NCI-H2227 treated with DMSO at 0.1 percent for 48 hours (cell line): ENCODE measurements at places on chromosomes 3 and 15.
A peak's percentile ranks its signal among the peaks of the same experiment; 100 is the strongest.

GRCh38 chr15:49864251-49864650 is 243.4 kb downstream of the DTWD1 start:
- no peak for DNase-seq

DNA sequence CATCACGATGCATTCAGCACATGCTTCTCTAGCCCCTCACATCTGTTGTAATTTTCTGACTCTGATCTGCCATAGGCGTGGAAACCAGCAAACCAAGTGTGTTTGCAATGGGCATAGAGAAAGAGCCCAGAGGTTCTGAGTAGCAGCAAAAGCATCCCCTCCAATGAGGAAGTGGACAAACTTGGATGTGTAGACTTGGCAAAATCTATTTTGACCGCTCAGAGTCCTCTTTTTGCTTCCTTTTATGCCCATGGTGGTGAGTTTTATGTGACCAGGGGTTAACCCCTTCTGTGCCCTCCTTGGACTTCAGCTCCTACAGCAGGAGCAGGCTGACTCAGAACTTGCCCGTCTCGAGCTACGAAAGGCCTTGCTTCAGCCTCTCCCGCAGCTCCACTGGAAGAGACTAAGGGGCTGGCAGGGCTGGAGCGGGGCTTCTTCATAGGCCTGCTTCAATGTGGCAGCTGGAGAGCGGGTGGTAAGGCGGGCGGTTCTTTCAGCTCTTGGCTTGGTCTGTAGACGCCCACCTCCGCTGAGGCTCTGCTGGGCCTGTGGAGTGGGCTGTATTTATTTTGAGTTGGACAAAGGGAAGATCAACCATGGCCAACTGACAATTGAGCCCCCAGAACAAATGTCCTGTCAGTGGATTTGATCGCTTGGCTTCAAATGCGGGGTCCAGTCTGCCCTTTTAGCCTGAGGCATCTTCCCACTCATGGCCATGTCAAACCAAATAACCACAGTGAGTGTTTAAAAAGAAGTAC is 6.5 kb upstream of the ETV5 start:
- no peak for DNase-seq

DNA sequence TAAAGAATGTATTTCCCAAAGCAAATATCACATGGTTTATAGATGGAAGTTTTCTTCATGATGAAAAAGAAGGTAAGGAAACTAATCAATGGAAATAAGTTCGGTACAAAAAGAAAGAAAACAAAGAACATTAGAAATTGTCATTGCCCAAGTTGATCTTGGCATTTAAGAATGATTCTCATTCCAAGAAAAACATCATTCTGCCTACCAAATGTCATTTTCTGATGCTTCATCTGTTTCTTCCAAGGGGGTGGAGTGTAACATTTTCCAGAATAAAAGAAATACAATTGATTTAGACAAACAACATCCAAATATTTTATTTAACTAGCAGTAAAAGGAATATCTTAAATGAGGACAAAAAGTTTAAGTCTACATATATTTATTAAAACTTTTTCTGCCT is 3.0 kb upstream of the ZBED2 start:
- DNase-seq, result no peak

DNA sequence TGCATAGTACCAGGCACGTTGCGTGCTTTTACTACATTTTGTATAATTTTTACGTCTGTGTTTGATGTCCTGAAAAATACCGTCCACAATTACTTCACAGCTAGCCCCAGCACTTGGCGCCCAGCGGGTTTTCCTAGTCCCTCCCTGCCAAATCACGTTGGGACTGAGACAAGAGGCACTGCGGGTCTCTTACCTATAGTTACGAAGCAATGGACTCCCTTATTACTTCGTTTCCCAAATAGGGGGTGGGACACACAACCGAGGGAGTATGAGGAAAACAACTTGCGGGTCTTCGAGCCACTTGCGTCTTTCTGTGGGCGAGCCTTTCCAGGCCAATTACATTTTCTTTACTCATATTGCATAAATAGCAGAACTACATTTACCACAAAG is 620 bp upstream of the CMSS1 start:
- no peak for DNase-seq

GRCh38 chr15:48876057-48876456 is 1.9 kb upstream of the EID1 start:
- DNase-seq, result no peak

- no peak for DNase-seq
These were observed 1111.2 kb downstream of the TUSC7 start for GRCh38 chr3:117820658-117821299.

- DNase-seq, result no peak
These were observed 105.7 kb downstream of the APBA2 start for GRCh38 chr15:28991236-28992171.

DNA sequence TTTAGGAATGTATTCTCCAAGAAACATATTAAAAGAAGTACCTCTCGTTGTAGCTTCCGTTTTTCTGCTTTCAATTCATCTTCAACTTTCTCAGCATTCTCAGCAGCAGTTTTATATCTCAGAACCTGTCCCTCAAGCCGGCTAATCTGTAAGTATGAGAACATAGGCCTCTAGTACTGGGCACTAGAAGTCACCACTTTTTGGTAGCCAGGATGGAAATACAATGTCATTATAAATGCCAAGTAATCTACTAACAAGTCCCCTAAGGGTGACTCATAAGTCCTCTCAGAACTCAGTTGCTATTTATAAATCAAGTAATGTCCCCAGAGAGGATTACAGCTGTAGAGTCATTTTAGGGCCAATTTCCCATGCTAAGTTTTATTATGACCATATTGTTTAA is 61.1 kb downstream of the MLH1 start:
- DNase-seq, result no peak

- DNase-seq, result no peak
These were observed 20.4 kb upstream of the DENND4A start for GRCh38 chr15:65812467-65812866.

DNA sequence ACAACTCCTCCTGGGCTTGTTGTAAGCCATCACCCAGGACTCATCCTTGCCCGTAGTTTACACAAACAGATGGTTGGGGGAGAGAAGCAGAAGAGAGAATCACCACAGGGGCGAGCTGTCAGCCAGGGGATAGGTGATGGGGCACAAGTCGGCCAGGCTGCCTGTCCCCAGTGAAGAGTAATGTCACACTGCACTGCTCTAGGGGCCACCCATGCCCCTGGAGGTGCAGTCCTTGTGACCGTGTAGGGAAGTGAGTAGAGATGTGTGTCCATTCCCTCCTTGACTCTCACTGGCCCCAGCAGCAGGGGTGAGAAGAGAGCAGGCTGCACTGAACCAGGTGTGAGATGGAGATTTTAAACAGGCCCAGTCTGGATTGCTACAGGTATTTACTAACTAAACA is 17.1 kb upstream of the PRSS50 start:
- no peak for DNase-seq

DNA sequence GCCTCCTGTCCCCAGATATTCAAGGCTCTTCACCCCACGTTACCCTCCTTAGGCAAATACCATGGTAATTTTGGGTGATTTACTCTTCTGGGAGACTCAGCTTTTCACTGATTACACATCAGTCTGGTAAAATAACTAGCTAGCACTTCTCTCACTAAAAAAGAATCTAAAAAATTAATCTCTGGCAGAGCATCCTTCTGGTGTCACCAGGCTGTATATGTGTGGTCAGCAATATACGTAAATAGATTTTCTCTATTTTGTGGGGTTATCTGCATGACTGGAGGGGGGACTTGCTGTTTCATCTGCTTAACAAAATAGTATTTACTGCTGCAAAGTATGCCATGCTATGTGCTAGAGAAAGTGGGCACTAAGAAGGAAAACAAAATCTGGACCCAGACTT is 45.1 kb downstream of the LRRC28 start:
- no peak for DNase-seq

- no peak for DNase-seq
These were observed 214.6 kb upstream of the MDFIC2 start for GRCh38 chr3:70527026-70527425.

DNA sequence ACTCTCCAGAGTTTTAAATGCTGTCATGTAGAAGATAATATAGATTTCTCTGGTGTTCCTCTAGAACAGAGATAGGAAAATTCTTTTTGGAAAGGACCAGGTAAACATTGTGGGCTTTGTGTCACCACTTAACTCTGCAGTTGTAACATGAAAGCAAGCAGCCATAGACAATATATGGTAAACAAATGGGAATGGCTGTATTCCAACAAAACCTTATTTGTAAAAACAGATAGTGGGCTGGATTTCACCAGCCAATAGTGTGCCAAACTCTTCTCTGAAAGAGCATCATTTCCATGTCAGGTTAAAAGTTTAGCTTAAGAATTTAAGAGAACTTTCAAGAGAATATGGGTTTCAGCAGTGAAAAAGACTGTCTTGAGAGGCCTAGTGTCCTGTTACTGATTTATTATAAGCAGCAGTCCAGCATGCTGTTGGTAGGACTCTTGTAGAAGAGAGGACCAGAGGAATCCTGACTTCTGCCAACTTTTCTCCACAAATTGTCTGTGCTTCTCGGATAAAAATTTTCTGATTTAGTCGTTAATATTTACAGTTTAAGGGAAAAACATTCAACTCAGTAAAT is 107.7 kb downstream of the TCF12 start:
- no peak for DNase-seq

DNA sequence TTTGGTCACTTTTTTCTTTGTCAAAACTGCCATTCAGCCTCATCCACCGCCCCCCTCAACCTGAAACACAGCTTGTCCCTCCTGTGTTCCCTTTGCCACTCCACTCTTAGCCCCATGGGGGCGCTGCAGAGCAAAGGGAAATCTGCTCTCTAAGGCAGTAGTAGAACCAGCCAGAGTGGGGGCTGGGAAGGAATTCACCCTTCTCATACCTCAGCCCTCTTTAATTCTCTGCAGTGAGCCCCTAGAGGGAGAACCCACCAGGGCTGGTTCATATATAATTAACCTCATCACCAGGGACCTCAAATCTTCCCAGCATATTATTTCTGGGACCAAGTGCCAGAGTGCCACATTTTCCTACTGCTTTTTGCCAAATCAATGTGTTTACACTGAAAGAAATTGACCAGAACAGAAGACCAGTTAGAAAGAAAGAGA is 2.8 kb upstream of the BCL6 start:
- DNase-seq, result peak; percentile 8

DNA sequence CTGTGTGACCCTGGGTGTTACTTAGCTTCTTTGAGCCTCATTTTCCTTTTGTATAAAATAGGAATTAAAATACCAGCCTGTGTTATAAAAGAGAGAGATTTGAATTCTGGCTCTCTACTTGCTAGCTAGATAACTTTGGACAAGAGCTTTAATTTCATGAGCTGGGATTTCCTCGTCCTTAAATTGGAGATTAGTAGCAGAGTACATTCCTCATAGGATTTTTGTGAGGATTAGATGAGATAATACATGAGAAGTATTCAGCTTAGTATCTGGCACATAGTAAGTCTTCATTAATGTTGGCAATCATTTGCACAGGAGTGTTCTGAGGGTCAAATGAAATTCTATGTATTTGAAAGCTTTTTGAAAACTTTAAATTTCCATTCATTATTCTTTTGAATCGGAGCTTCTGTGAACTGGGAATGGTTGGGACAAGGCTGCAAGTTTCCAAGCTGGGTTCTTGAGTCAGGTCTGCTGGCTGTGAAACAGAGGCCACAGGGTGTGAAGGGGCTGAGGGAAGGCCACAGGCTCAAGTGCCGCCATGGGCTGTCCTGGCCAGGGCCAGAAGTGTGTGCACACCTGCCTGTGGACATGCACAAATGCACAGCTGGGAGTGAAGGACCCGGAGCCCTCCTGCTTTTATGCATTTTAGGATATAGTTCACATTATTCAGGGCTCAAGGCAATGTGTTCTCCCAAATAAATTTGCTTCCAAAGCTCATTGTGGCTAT is 17.2 kb downstream of the ALPK3 start:
- DNase-seq, result no peak

- DNase-seq, result no peak
These were observed 119.9 kb upstream of the TJP1 start for GRCh38 chr15:29942143-29942542.

DNA sequence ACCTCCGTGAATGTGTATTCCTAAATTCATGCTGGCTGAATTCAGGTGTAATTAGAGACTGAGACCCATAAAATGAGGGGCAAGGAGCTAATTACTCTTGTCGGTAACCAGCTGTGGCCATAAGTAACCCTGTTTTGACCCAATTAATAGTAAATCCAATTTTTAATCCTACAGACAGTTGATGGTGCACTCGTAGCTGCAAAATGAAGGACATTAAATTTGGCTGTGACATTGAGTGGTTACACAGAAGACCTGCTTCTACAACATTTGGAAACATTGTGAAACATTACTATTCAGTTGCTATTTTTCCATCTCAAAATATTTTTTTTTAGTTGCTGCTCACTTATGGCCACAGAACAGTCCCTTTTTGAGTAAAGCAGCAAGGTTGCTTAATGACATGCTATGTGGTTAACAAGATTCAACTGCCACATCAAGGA is 33.0 kb downstream of the MBNL1 start:
- DNase-seq, result no peak

DNA sequence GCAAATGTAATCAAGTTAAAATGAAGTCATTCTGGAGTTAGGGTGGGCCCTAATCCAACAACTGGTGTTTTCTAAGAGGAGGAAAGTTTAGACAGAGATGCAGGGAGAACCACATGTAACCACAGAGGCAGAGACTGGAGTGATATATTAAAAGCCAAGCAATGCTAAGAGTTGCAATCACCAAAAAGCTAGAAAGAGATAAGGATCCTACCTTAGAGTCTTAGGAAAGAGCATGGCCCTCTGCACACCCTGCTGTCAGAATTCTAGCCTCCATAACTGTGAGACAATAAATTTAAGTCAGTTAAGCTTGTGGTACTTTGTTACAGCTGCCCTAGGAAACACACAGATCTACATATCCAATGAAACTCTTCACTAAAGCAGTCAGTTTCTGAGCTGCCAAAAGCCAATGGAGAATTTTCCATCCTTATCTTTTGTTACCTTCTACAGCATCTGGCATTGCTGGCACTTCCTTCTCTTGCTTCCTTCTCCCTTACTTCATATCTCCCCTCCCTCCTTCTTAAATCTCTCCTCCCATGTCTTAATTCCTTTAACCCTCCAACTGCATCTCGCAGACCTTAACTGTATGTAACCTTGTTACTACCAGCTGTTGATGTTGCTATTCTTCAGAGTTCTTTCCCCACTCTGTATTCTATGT is 11.2 kb downstream of the DCBLD2 start:
- DNase-seq, result no peak

- no peak for DNase-seq
These were observed 10.2 kb upstream of the SLC6A6 start for GRCh38 chr3:14392231-14392630.

DNA sequence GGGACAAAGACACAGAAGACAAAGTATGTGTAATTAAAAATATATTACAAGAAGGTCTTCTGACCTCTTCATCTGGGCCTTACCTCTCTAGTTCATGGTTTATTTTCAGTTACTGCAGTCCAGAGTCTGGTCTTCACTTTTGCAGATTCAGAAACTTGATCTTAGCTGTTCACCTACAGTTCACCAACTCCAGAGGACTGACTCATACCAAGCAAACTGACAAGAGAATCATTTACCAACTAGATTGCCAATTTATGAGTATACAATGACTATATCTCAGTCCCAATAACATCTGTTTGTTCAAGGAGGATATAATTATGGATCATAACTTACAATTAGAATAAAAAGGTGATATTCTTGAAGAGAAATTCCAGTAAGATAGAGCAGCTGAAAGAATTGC is 9.0 kb downstream of the P2RY1 start:
- no peak for DNase-seq

GRCh38 chr3:185677146-185677829 is 91.2 kb downstream of the SENP2 start:
- DNase-seq, result no peak

- DNase-seq, result no peak
These were observed 15.8 kb downstream of the ITGA11 start for GRCh38 chr15:68416158-68416535.

GRCh38 chr15:64249883-64250575 is 87.2 kb upstream of the PPIB start:
- no peak for DNase-seq
